Gastrocnemius medialis (tissue), 4 donors: ENCODE measurements at places on chromosomes 5 and 9. TPM values are rescaled to one million over a fixed set of nuclear protein-coding genes. Genes with fewer than 3 reads are reported as not detected.

Gene CCDC187
- not detected for total RNA-seq

Gene LHX6
- 4.5 TPM for total RNA-seq

Gene SPATA31E1
- total RNA-seq, result not detected

Gene SOX30
- not detected for total RNA-seq

Gene ARL14EPL
- 0.82 TPM for total RNA-seq

Gene CDH18
- total RNA-seq, result not detected

- H3K27ac ChIP-seq, result no peak overlapping the region
- no peaks in the 10 kb centered on the region for H3K36me3 ChIP-seq
- H3K4me3 ChIP-seq, result no peak overlapping the region
- H3K4me1 ChIP-seq, result no peaks in the 10 kb centered on the region
- no peak for DNase-seq
Measured at GRCh38 chr5:108830705-108831276, 83.1 kb downstream of the FER start.

DNA sequence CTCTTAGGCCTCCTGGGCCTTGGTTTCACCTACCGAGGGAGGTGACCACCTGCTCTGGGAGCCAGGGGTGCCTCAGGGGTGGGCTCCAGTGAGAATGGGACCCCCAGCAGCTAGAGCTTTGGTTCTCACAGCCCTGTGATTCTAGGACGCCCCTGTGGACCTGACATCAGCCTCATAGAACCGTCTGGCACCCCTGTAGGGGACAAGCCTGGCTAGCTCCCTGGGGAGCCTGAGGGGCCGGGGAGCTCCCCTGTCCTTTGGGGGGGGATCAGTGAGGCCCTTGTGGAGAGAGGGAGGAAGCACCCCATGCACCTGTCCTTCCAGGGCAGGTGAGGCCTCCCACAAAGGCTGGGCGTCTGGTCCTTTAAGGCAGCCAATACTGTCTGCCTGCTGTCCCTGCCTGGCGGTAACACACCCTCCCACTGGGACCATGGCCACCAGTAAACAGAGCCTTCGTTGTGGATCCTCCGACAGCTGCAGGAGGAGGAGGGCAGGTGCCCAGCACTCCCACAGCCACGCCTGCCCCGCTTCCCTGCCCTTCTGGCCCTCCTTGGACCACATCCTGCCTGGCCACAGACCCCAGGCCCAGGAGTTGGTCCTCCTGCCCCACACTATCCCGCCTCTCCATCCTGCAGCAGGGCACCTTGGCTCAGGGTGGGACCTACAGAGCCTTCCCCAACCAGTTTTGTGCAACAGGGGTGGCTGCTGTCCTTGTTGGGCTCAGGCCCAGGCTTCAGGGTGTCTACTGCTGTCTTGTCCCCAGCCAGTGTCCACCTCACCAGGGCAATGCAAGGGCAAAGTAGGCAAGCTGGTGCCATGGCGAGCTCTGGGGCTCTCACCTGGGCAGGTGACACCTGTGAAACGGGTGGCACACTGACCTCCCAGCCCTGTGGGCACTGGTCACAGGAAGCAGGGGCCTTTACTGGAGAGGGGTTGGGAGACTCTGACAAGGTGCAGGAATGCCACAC lies 3.0 kb upstream of the TUBB4B start:
- H3K27ac ChIP-seq, result peak overlapping the region; percentile 78
- no peak overlapping the region for H3K4me3 ChIP-seq
- peaks cover 49% of the 10 kb centered on the region for H3K4me1 ChIP-seq
- no peaks in the 10 kb centered on the region for H3K27me3 ChIP-seq
- H3K36me3 ChIP-seq, result peaks cover 14% of the 10 kb centered on the region
- peak; percentile 67 for DNase-seq

DNA sequence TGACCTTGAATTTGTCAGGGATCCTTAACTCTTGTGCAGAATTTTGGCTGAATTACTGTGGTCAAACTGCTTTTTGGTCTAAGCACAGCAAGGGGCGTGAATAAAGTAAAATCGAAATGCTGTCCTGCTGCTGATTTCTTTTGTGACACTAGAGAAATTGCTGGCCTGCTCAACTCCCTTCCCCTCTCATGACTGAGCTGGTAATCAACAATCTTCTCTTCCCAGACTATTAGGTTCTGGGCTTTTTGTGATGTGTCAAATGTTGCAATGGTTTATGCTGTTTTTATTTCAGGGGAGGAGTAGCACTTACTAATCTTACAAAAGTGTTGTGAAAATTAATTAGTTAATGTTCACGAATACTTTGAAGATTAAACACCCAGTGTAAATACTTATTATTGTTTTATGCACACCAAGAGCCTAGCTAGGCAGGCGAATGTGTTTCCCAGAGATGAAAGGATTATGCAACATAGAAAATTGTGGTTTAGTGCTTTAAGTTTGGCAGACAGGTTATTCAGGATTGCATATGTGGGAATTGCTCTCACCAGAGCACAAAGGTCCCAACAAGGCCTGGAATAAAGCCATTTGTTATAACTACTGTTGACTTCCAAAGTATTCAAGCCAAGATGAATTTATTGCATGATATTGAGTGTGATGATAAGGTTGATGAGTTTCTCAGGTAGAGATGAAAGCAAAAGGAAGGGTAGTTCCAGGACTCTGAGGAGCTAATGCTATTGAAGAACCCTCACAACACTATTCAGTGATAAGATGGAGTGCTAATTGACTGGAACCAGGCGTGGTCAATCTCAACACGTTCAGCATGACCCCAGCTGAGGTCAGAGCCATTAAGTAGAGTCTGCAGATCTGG lies 280.7 kb upstream of the ZNF608 start:
- no peaks in the 10 kb centered on the region for H3K36me3 ChIP-seq
- H3K4me3 ChIP-seq, result no peak overlapping the region
- DNase-seq, result no peak

GRCh38 chr5:131242728-131243255 lies 21.1 kb upstream of the CDC42SE2 start:
- no peak overlapping the region for H3K4me3 ChIP-seq
- no peak for DNase-seq
- no peaks in the 10 kb centered on the region for H3K36me3 ChIP-seq
- no peak overlapping the region for H3K27ac ChIP-seq
- no peaks in the 10 kb centered on the region for H3K4me1 ChIP-seq
- H3K27me3 ChIP-seq, result no peaks in the 10 kb centered on the region

- H3K36me3 ChIP-seq, result no peaks in the 10 kb centered on the region
- no peak for DNase-seq
- no peak overlapping the region for H3K27ac ChIP-seq
- no peak overlapping the region for H3K4me3 ChIP-seq
Measured at GRCh38 chr5:44257653-44258365, 131.4 kb downstream of the FGF10 start.

DNA sequence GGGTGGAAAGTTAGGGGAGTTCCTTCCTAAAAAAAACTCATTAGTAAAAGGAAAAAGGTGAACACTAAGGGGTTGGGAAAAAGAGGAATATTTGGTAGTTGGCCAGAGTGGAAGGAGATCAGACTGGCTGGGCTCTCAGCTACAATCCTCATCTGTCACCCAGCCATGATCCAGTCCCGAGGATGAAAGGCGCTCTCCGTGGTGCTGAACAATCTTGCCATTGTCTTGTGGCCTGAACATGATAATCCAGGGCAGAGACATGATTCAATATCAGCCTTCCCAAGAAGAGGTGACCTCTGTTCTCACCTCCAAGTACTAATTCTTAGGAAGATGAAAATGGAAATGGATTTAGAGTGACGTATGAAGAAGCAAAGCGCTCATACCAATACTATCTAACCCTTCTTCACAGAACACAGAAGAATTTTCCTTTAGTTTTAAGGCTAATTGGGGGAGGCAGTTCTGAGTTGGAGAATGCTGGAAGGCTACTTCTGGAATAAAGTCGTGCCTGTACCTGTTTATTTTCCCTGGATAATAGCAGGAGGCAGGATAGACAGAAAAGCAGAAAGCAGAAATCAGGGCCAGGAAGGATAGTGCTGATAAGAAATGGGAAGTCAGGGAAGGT lies 36.6 kb upstream of the MYORG start:
- H3K36me3 ChIP-seq, result no peaks in the 10 kb centered on the region
- H3K27ac ChIP-seq, result no peak overlapping the region
- no peak overlapping the region for H3K4me3 ChIP-seq
- no peak for DNase-seq
- H3K4me1 ChIP-seq, result no peaks in the 10 kb centered on the region

- no peak for DNase-seq
- H3K4me3 ChIP-seq, result no peak overlapping the region
- H3K27ac ChIP-seq, result no peak overlapping the region
- no peaks in the 10 kb centered on the region for H3K4me1 ChIP-seq
- no peaks in the 10 kb centered on the region for H3K27me3 ChIP-seq
Measured at GRCh38 chr5:62256161-62257019, 49.6 kb upstream of the KIF2A start.

DNA sequence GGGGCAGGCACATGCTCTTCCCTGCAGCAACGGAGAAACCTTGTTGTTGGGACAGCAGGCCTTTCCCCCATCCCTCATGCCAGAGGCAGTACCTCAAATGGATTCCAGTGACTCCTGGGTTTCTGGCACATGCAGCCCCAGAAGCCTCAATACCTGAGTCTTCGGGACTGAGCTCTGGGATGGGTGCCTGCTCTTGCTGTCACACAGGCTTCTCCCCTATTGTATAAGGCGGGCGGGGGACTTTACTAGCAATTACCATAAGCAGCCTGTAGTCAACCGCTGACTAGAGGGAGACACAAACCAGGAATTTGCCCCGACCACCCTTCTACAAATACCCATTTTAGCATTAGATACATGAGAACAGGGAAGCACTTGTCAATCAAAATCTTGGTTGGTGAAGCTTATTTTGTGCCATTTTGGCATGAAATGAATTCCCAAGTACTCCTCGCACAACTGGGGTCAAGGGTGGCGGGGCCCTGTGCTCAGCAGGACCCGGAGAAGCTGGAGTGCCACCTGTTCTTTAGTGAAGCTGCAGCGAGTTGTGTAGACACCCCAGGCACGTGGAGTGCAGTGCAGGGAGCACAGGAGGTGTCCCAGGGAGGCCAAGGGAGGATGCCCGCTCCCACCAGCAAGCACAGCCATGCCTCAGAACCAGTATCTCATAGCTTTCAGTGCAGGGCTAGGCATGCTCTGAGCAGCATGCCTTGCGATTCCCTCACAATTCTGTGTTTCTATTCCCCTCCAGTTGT lies 21.2 kb downstream of the S1PR3 start:
- no peaks in the 10 kb centered on the region for H3K27me3 ChIP-seq
- H3K27ac ChIP-seq, result no peak overlapping the region
- no peak overlapping the region for H3K4me3 ChIP-seq
- H3K36me3 ChIP-seq, result no peaks in the 10 kb centered on the region
- DNase-seq, result no peak

- no peaks in the 10 kb centered on the region for H3K36me3 ChIP-seq
- H3K4me3 ChIP-seq, result no peak overlapping the region
- no peaks in the 10 kb centered on the region for H3K27me3 ChIP-seq
- no peak for DNase-seq
- H3K27ac ChIP-seq, result no peak overlapping the region
Measured at GRCh38 chr5:109709225-109709624, 19.5 kb downstream of the MAN2A1 start.

DNA sequence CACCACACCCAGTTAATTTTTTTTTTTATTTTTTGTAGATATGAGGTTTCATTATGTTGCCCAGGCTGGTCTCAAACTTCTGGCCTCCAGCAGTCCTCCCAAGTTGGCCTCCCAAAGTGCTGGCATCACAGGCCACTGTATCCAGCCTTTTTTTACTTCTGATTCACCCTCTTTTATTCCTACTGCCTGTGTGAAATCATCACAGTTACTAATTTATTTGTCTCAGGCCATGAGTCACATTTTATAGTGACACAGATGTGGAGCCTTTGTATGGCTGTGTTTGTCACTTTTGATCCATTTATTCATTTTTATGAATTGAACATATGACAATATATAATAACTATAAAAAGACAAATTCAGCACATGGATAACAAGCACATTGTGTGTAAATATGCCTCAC lies 67.1 kb upstream of the SNX2 start:
- no peak for DNase-seq
- no peak overlapping the region for H3K4me3 ChIP-seq
- H3K27me3 ChIP-seq, result no peaks in the 10 kb centered on the region
- H3K4me1 ChIP-seq, result no peaks in the 10 kb centered on the region
- no peak overlapping the region for H3K27ac ChIP-seq

- peak overlapping the region; percentile 77 for H3K27ac ChIP-seq
- H3K4me1 ChIP-seq, result peaks cover 56% of the 10 kb centered on the region
- no peaks in the 10 kb centered on the region for H3K36me3 ChIP-seq
- no peaks in the 10 kb centered on the region for H3K27me3 ChIP-seq
- H3K4me3 ChIP-seq, result peak overlapping the region; percentile 74
Measured at GRCh38 chr9:128554155-128554862, 1.9 kb downstream of the SPTAN1 start.

DNA sequence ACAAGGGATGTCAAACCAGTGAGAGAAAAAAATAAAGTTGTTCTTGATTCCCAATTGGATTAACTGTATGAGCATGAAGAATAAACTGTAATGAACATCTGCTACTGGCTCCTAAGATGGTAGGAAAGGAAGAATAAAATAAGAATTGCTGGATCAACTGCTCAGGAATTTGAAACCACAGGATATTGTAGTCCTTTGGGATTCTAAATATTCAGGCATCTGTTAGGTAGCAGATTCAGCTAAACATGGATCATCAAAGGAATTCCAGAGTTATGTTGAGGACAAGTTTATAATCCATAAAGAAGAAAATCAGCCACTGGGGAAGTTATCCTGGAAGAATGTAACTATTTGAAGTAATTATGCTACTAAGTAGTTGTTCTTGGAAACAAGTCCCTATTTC lies 65.8 kb downstream of the ISL1 start:
- H3K27me3 ChIP-seq, result no peaks in the 10 kb centered on the region
- no peak for DNase-seq
- no peak overlapping the region for H3K4me3 ChIP-seq
- no peak overlapping the region for H3K27ac ChIP-seq

DNA sequence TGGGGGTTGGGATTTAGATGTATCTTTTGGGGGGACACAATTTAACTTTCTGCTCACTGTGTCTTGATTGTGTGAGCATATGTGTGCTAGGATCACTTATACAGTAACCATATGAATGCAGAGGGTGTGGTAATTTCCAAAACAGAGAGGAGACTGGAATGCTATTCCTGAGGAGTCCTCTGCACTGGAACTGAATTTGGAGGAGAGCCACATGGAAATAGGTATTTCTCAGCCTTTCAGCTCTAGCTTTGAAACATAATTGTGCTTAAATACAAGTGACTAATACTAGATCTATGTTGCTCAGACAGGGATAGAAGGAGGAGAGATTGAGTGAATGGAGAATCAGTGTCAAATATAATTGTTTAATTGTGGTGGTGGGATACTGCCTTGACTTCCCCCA lies 45.5 kb downstream of the FOCAD start:
- no peaks in the 10 kb centered on the region for H3K4me1 ChIP-seq
- no peaks in the 10 kb centered on the region for H3K27me3 ChIP-seq
- no peak overlapping the region for H3K4me3 ChIP-seq
- DNase-seq, result no peak
- H3K36me3 ChIP-seq, result peaks cover 6% of the 10 kb centered on the region
- no peak overlapping the region for H3K27ac ChIP-seq

GRCh38 chr5:9283021-9283420 lies 262.9 kb downstream of the SEMA5A start:
- no peak for DNase-seq
- no peaks in the 10 kb centered on the region for H3K27me3 ChIP-seq
- H3K4me1 ChIP-seq, result no peaks in the 10 kb centered on the region
- H3K4me3 ChIP-seq, result no peak overlapping the region
- no peaks in the 10 kb centered on the region for H3K36me3 ChIP-seq
- no peak overlapping the region for H3K27ac ChIP-seq

- no peak overlapping the region for H3K27ac ChIP-seq
- DNase-seq, result no peak
- H3K4me1 ChIP-seq, result peaks cover 7% of the 10 kb centered on the region
- no peak overlapping the region for H3K4me3 ChIP-seq
Measured at GRCh38 chr5:57655228-57655627, 172.6 kb upstream of the ACTBL2 start.
